NCI-H2081 treated with DMSO at 0.1 percent for 48 hours (cell line): ENCODE measurements at places on chromosomes 6 and 20.

GRCh38 chr6:21648475-21649050, 55.0 kb downstream of the SOX4 start:
- DNase-seq, result no peak

GRCh38 chr6:16739329-16739801, 21.9 kb downstream of the ATXN1 start:
- DNase-seq, result no peak

GRCh38 chr20:20547221-20547875, 165.1 kb downstream of the RALGAPA2 start:
- DNase-seq, result no peak

GRCh38 chr20:49477200-49477599, 5.3 kb downstream of the KCNB1 start:
- no peak for DNase-seq

- no peak for DNase-seq
Observed at GRCh38 chr20:44584162-44584561, 1.8 kb downstream of the PKIG start.

DNA sequence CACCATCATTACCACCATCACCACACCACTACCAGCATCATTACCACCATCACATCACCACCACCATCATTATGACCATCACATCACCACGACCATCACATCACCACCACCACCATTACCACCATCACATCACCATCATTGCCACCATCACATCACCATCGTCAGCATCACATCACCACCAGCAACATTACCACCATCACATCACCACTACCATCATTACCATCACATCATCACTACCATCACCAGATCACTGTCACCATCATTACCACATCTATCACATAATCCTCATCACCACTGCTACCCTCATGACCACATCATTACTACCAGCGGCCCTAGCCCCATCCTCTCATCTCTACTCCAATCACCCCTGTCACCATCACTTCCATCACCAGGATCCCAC, 3.5 kb upstream of the SLC22A7 start:
- DNase-seq, result no peak

DNA sequence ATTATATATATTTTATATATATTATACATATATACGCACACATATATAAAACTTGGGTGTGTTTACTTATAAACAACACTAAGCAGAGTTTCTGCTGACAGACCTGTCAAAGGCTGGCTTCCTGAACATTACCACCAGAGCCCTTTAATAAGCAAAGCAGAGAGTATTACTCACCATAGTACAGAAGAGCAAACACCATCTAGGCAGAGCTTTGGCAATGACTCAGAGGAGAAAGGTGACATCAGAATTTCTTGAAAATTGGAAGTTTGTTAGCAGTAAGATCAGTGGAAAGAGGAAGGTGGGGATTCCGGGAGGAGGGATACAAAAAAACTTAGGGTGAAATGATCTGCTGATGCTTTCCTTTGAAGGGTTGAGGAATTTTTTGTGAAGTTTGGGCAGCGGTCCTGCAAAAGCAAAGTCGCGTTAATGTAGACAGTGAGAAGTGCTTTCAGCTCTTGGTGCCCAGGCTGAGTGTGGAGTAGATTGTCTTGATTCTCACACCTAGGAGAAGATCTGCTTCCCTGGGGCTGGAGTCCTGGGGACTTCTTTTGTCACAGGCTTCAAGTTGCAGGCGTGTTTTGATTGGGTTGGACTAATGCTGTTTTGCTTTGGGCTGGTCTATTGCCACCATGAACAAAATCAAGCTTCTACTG, 109.6 kb upstream of the BACH2 start:
- no peak for DNase-seq

DNA sequence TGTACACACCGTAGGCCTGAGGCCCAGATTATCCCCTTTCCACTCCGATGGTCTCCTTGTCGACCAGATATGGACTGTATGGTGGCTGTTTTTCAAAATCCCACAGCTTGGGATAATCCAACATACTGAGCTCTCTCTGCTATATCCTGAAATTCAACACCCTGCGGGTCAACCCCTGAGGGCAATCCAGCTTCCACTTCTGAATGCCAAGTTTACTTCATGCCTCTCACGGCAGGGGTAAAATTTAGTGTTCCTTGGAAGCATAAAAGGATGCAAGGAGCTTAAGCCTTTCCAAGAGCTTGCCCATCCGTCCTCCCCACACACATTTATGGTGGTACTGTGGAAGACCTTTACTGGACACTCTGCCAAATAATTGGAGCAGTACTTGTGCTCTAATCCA, 90.7 kb downstream of the PLG start:
- no peak for DNase-seq

- DNase-seq, result no peak
Observed at GRCh38 chr6:107509506-107509905, 19.6 kb downstream of the SOBP start.

DNA sequence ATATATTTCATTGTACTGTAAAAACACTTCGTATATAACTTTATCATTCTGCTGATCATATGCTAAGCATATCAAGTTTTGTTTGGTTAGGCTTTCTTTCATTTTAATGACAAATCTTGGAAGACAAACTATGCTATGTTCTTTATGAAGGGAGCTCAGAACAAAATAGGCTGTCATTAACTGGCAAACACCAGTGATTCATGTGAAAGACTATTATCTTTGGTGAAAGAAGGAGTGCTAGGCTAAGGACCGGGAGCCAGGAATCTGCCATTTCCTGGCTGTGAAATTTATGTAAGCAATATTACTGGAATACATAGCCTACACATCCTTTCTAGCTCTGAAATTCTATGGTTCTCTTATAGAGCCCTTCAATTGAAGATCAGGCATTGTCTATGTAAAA, 136.2 kb upstream of the CCN2 start:
- peak; percentile 11 for DNase-seq

GRCh38 chr6:126764671-126765070, 353.8 kb upstream of the RSPO3 start:
- no peak for DNase-seq

DNA sequence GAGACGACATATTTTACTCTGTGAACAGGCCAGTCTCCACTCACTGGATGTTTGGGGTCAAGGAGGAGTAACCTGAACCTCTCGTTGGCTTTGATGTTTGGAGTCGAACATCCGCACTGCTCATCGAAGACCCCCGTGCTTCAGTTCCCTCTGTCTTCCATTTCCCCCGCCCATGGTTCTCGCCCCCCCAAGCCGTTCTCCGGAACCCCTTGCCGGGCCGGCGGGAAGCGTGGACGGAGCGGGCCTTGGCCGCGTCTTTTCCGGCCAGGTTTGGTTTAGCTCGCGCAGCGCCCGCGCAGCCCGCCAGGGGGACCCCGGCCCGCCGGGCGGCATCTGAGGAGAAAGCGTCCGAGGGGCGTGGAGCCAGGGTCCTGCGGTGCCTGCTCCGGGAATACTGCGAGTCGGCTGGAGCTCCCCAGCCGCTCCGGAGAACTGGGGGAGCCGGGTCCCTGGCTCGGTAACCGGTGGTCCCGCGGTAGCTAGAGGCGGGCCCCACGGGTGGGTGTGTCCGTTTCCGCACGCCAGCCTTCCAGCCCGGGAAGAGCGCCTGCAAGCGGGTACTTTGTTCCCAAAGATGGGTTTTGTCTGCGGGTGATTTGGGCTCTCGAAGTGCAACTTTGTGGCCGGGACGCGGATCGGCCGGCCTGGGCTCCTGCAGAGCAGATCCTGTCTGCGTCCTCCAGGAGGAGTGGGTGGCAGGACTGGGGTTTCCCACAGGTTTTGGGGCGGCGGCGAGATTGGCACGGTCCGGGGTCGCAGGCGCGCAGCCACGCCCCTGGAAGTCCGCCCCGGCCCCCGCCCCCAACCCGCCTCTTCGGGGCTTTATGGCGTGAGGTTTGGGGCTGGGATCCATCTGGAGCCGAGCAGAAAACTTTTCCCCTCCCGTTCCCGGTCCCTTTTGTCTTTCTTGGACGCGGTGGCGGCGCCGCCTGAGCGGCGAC, at the start of gene TMEM200A:
Gene TMEM200A (plus strand): TSS at position 852 of the 941 bp plus-strand sequence. CDS start 74,406 bp downstream, outside the sequence.
- DNase-seq, result no peak
